ENCODE measurements at places on chromosomes 6 and 20.

DNA sequence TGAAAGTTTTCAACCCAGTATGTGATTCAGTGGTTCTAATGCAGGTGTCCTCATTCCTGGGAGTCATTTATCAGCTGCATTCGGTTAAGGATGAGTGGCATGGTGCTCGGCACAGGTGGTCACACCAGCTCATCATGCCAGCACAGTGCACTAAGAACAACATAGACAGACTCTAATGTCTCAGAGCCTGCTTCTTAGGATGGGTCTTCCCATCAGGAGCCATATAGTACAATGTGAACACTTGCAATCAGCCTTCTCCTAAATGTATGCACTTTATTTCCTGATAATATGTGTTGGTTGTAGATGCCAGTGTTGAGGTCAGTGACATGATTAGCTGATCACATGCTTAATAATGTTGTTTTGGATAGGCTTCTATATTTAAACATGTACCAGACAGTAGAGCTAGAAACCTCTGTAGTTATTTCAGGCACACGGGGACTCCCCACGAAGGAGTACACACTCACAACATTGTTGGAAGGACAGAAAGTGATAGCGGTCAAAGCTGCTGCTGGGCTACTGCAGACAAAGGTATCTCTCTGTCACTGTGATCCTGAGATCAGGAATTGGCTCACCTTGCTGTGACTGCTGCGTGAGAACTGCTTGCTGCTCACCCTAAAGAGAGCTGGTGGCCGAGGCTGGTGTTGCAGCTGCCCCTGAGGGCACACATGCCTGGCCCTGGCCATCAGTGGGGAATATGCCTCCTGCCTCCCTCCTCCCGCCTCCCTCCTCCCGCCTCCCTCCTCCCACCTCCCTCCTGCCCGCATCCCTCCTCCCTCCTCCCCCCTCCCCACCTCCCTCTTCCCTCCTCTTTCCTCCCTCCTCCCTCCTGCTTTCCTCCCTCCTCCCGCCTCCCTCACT lies 195.4 kb downstream of the SMOC2 start:
- no peak for DNase-seq

- DNase-seq: no peak
Measured at GRCh38 chr20:37385176-37385575, 39.2 kb downstream of the SRC start.

DNA sequence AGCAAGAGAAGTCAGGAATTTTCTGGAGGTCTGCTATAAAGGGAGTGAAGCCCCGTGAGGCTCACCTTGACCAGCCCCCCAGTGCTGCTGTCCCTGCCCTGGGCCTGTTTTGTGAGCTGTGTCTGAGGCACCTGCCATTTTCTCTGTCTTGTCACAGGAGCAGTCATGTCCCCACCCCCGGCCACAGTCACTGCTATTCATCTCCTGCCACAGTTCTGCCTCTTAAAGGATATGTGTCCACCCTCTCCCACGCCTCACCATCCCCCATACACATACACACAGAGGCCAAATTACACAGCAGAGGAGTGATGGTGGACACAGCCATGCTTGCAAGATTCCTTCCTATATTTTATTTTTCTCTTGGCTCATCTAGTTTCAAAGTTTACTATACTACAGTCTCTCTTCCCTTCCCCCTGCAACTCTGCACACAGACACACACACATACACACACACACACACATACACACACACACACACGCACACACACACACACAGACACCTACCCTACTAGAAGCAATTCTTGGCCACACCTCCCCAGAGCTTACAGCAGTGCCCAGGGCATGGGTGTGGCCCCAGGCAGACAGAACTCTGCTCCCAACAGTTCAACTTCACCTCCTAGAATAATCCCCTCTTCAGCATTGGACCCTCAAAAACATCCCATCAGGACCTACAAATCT lies 68.7 kb upstream of the TAB2 start:
- DNase-seq: peak; percentile 16

GRCh38 chr6:28353981-28354676 lies 4.4 kb downstream of the ZKSCAN3 start:
- peak; percentile 53 for DNase-seq

DNA sequence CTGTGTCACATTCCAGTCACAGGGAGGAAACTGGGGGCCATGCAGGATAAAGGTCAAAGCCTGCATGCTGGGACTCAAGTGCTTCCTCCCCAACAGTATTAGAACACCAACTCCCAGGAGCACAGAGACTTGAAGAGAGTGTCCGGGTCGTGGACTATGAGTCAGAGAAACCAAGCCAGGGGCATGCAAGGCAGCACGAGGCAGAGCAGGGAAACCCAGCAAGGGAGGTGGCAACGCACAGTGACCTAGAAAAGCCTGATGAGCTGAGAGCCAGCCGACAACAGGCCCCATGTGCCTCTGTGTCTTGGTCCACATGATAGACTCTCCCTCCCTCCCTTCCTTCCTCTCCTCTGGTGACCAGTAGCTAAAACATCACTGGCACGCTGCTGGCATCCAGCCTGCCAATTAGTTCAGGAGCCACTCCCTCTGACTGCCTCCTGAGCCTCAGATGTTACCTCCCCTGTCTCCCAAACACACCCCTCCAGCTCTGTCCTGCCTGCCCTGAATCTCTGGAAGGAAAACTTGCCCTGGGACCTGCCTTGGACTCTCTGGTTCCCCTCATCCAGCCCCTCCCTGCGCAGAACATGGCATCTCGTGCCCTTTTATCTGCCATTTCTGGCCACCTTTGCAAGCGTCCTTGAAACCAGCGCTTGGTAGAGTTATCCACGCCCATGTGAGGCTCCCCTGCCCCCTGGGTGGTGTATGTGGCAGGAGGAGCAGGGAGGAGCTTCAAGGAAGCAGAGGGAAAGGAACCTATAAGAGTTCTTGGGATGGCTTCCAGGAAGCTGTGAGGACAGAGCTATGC lies 16.2 kb upstream of the RNF39 start:
- peak; percentile 58 for DNase-seq

DNA sequence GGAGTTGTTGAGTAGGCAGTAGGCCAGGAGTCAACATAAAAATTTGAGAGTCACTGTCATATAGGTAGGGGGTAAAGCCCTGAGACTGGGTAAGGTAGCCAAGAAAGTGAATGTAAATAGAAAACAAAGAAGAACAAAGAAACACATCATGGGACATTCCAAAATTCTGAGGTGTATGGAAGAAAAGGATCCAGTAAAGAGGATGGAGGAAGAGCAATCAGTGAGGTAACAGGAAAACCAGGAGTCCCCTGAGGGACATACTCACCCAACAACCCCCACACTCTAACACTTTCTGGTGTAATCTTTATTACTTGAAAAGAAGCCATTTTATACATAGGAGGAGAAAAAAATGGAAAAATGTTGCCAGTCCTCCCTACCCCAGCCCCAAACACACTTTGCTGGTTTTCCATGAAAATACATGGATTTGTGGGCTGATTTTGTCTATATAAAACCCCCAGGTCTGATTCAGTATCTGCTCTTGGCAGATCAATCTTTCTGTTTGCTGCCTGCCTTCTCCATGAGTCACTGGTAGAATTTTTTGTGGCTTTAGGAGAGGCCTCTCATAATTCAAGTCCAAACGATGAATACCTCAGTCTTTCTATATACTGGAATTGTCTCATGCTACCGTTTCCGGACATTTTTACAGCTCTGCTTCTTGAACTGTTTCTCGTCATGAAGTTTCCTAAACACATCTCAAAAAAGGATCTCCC lies 271.4 kb upstream of the MAN1A1 start:
- DNase-seq: peak; percentile 94

- DNase-seq: peak; percentile 92
Measured at GRCh38 chr20:53643031-53643832, 49.6 kb upstream of the ZNF217 start.

GRCh38 chr20:1646975-1647431 lies 10.6 kb downstream of the SIRPG start:
- no peak for DNase-seq

DNA sequence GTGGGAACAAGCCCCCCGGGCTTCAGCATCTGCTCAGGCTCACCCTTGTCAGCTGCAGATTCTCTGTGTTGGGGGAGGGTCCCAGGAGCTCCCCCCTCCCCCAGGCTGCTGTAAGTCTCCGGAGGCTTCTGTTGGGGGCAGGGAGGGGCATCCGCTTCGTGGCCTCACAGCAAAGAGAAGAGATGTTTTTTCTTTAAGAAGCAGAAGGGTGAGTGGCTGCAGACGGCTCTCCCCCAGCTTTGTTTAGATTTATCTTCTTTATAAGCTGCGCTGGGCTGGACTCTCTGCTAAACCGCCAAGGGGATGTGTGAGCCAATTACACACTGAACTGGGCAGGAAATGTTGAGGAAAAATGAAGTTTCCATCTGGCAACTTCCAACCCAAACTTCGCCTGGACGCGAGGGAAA lies 48.7 kb upstream of the GATA5 start:
- DNase-seq: peak; percentile 8

GRCh38 chr6:170296746-170297575 lies 6.1 kb upstream of the DLL1 start:
- DNase-seq: no peak

DNA sequence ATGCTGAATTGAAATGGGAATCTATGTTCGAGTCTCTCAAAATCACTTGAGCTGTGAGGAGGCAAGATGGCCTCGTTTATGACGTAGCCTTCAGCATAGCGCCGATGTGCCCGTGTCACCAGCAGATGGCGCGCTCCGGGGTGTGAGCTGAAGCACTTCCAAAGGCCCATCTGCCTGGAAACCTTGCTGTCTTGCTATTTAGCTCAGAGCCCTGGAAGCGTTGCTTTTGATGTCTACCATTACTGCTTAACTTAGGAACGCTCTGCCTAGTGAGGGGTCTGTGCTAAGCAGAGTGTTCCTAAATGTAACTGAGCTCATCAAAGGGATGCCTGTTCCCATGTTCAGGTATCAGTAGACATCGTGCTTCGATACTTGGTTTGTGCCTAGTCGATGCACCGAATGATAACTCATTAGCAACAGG lies 67.7 kb downstream of the SYCP2L start:
- peak; percentile 81 for DNase-seq

GRCh38 chr6:43749461-43749860 lies 20.6 kb upstream of the VEGFA start:
- DNase-seq: no peak

DNA sequence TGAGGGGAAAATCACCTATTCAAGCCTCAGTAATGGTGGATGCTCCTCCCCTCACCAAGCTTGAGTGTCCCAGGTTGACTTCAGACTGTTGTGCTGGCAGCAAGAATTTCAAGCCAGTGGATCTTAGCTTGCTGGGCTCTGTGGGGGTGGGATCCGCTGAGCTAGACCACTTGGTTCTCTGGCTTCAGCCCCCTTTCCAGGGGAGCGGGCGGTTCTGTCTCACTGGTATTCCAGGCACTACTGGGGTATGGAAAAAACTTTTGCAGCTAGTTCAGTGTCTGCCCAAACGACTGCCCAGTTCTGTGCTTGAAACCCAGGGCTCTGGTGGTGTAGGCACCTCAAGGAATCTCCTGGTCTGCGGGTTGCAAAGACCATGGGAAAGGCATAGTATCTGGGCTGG lies 42.9 kb upstream of the UFL1 start:
- no peak for DNase-seq

DNA sequence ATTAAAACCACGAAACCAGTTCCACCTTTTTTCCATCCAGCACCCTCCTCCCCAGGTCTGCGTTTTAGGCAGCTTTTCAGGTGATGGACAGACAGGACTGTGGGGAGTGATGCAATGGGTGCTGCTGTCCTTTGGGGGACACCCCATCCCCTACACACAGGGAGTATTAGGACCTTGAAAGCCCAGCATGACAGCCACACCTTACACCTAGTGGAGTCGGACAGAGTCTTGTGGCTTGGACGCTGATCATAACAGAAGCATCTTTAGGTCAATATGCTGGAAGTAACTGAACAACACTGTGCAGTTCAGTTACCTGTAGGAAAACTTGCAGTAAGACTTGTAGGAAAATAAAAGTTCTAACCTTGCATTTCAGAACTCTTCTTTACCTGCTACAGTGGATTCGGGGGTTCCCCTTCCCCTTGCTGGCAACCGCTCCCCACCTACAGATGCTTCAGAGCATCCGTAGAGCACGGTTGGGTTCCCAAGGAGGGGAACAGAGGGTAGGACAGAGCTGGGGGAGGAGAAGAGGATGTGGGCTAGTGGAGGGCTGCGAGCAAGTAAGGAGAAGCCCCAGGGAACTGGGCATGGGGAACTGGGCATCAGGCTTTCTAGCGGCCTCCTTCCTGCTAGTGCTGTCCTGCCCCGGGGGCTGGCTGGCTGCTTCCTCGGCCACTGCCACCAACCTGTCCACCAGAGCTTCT lies 31.7 kb downstream of the PLEKHG1 start:
- DNase-seq: no peak

DNA sequence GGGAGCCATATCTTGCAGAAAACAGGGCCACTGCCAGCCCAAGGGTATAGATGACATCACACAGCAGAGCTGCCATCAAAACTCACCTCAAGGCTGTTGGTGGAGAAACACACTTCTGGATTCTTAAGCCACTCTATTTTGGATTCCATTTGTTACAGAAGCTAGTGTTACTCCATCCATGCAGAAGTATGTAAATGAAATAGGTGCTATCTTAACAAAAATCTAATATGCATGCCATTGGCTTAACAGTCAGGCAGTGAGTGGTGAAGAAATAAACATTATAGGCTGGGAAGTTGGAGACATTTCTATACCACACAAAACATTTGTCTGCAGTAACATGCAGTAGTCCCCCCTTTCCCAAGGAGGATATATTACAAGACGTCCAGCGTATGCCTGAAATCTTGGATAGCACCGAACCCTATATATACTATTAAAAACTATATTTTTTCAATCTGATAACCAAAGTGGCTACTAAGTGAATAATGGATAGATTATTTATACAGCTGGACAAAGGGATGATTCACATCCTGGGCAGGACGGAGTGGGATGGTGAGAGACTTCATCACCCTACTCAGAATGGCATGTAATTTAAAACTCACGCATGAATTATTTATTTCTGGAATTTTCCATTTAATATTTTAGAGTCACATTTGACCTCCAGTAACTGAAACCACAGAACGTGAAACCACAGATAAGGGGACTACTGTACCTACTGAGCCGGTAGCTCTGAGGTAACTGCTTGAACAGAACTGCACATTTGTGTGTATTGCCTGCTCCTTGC lies 160.0 kb upstream of the PLN start:
- peak; percentile 95 for DNase-seq

GRCh38 chr20:17807651-17808050 lies 107.9 kb downstream of the BANF2 start:
- DNase-seq: peak; percentile 39

DNA sequence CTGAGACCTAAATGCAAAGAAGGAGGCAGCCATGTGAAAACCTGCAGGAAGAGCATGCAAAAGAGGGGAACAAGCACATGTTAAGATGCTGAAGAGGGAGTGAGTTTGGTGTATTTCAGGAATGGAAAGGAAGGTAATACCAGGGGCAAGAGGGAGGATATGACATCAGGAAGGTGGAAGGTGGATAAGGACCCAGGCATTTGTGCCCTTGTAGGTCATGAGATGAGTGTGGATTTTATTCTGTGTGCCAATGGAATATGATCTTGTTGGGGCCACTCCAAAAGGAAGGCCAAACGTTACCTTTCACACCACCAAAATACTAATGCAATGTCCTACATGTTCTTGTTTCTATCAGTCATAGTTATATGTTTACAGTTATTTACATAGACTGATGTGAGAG lies 17.2 kb upstream of the DOK5 start:
- no peak for DNase-seq

All from ELR (cell line).